ENCODE measurements at places on chromosomes 1 and 21.

DNA sequence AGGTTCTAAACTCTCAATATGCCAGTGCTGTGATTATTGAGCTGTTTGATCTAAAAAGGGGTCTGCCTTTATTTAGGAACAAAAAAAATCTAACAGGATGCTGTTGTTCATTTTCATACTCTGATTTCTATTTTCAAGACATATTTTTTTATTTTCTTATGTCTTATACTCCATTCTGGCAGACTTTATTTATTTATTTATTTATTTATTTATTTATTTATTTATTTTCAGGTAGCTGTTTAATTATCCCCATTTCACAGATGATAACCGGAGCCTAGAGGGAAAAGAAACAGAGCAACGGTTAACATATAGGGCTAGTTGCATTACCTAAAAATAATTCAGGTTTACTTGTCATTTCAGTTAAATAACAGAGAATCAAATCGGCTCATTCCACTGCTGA lies 174.4 kb downstream of the CENPF start:
- DNase-seq = no peak

DNA sequence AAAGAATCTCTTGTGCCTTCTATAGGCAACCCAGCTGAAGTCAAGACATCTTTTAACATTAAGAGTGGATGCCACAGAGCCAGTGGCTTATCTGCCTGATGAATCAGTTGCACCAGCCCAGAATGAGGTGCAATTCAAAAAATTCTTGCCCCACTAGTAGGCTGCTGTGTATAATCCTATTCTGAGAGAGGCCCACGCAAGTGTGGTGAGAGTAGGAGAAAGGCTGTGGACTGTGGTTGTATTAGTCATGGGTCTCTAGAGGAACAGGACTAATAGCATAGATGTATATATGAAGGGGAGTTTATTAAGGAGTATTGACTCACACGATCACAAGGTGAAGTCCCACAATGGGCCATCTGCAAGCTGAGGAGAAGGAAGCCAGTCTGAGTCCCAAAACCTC lies 216.4 kb downstream of the LTN1 start:
- no peak for DNase-seq

DNA sequence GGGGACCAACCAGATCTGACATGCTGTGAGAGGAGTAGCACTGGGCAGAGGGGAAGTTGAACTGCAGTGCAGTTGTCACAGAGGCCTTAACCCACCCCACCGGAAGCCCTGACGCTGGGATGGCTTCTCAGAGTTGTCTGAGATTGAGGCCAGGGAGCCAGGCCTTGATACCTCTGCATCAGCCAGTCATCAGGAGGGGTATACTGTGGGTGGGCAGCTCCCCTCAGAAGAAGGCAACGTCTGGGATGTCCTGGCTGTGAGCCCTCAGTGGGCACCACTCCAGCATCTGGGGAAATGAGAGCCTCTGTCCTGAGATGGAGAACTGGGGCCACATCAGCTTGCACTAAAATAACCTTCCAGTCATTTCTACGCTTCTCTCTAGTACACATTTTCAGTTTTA lies 47.9 kb upstream of the BCAR3 start:
- no peak for DNase-seq

DNA sequence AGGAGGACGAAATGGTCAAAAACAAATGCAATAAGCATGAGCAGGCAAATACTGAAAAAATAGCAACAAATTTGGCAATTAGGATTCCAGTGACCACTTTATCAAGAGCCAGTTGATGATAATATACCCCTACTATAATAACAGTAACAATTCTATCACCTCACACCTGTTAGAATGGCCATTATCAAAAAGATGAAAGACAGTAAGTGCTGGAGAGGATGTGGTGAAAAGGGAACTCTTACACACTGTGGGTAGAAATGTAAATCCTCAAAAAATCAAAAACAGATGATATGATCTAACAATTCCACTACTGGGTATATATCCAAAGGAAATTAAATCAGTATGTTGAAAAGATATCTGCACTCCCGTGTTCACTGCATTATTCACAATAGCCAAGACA lies 114.3 kb upstream of the GFI1 start:
- DNase-seq = no peak

All from ureter (tissue), 1 donor.